Lower lobe of right lung (tissue), 2 donors: ENCODE measurements at places on chromosomes 7 and 10. TPM values are rescaled to one million over a fixed set of nuclear protein-coding genes. Genes with fewer than 3 reads are reported as not detected.

The TFR2 gene
- 0.35 TPM for total RNA-seq

- DNase-seq = no peak
These were observed 77.2 kb downstream of the NEUROD6 start for GRCh38 chr7:31263338-31263737.

- DNase-seq = no peak
These were observed 116.4 kb upstream of the TCERG1L start for GRCh38 chr10:131427901-131428300.

The ATOH7 gene
- not detected for total RNA-seq

DNA sequence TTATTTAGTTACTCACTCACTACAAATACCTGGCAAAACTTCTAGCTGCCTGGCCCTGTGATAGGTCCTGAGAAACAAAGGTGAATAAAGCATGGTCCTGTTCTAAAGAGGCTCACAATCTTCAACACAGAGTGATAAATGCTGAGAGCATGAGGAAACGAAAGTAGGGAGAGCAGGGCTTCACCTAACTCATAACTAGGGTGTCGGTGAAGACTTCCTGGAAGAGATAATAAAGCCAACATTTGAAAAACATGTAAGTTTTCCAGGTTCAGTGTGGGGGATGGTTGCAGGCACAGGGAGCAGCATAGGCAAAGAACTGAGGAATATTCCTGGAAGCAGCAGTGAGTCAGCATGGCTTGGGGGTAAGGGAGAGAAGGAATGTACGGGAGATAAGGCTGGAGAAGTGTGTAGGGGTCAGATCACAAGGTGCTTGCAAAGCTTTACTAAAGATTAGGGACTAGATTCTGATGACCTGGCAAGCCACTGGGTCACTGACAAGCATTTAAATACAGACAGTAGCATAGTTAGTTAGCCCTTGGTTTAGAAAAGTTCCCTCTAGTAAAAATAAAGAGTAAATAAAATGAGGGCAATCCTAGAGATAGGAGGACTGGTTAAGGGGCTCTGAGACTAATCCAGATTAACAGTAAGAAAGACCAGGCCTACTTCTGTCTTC, 5.1 kb downstream of the KEL start:
- DNase-seq = no peak

DNA sequence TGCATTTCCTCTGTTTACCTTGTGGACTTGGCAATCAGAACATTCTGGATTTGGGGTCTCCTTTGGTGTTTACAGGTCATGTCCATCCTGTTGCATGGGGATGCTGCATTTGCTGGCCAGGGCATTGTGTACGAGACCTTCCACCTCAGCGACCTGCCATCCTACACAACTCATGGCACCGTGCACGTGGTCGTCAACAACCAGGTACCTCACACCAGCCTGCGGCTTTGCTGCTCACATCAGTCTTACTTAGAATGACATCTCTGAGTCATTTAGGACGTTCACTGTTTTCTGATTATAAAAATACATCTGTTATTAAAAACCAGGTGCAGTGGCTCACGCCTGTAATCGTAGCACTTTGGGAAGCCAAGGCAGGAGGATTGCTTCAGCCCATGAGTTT, 67.0 kb upstream of the ZMIZ2 start:
- DNase-seq = no peak

GRCh38 chr7:140696024-140696679, 356 bp upstream of the NDUFB2 start:
- DNase-seq = peak; percentile 98

- DNase-seq = no peak
These were observed 11.4 kb downstream of the NDST2 start for GRCh38 chr10:73799899-73800559.

The PNLIPRP2 gene
- not detected for total RNA-seq

DNA sequence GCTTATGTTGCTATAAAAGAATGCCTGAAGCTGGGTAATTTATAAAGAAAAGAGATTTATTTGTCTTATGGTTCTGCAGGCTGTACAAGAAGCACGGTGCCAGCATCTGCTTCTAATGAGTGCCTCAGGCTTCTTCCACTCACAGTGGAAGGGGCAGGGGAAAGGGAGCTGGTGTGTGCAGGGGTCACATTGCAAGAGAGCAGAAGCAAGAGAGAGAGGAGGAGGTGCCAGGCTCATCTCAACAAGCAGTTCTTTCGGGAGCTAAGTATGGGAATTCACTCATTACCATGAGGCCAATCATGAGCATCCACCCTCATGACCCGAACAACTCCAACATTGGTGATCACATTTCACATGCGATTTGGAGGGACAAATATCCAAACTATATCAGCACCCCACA, 17.2 kb upstream of the SLK start:
- DNase-seq = no peak

GRCh38 chr10:116815641-116816415, 33.5 kb upstream of the ENO4 start:
- no peak for DNase-seq

GRCh38 chr7:37728747-37729146, 45.2 kb downstream of the GPR141 start:
- DNase-seq = no peak

GRCh38 chr7:16875861-16876260, 5.9 kb downstream of the AGR3 start:
- DNase-seq = no peak

DNA sequence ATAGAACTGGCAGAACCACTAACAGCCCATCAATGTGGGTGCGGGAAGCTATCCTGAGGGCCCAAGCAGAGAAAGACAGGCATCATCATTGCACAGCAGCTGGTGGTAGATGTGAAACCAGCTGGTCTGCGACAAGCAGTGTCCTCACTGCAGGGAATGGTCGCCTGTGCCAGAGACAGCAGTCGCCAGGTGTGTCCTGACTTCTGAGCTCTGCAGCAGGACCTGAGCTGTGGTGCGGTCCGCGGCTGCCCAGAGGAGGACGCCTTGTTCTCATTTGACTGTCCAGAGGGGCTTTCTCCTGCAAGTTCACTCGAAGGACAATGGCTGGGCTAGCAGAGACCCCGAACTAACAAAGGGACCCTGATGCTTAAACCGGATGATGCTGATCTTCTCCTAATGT, 97.4 kb downstream of the LRRC18 start:
- DNase-seq = no peak

The NRCAM gene
- total RNA-seq = 2.6 TPM

The UNC5B gene
- total RNA-seq = 22.2 TPM

DNA sequence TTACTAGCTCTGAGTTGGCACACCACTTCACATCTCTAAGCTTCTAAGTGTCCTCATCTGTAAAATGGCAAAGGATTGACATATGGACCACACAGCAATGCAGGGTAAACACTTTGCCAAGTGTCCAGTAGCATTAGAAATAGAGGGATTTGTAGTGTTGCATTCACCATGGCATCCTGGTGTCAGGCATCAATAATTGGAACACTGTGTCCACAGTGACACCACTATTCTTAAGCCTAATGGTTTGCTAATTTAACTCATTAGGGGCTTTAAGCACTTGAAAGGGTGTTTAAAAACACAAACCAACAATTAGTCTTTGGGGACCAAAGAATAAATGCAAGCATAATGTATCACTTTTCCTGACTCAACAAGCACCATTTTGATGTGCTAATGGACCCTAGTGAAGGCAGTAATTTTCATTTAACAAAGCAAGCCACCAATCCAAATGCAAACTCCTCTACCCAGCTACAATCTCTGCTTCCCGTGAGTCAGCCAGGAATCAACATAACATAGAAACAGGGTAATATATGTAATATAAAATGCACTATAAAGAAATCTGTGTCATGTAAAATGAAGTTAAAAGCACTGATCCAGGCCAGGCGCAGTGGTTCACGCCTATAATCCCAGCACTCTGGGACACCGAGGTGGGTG, 75.9 kb downstream of the FAM204A start:
- no peak for DNase-seq

The HGF gene
- 17.2 TPM for total RNA-seq

GRCh38 chr10:110009736-110010475, 2.1 kb downstream of the ADD3 start:
- no peak for DNase-seq
